Glutamatergic neuron (in vitro differentiated cells): ENCODE measurements at places on chromosomes 13 and 19.

DNA sequence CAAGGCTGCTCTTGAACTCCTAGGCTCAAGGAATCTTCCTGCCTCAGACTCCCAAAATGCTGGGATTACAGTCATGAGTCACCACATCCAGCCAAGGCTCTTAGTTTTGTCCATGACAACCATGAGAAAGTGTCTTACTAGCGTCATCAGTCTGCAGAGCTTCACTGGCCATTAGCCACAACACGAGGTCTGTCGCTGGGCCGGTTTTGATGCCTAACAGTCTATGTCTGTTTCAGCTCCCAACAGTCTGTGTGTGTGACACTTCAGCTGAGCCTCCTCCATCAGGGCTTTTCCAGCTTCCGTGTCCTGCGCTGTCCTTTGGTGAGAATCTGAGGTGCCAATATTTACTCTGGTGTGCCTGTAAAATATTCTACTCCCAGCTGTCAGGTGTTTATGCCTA, 47.6 kb downstream of the CEP89 start:
- no peak for DNase-seq

- no peak for DNase-seq
These were observed 50.8 kb upstream of the FLT1 start for GRCh38 chr13:28545583-28546333.

DNA sequence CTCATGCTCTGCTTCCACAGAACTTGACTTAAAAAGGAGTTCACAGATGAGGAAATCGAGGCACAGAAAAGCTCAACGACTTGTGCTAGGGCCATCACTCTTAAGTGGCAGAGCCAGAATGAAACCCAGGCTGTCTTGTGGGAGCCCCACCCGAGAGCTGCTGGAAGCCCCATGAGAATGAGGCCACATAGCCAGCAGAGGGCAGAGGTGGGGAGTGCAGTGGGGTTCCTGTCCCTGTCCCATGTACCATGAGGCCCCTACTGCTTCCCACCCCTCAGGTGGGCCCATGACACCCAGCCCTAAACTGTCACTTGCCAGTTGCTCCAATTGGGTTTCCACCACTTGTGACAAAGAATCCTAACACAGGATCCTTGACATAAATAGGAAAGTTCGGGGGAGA, 175.9 kb downstream of the IRS2 start:
- no peak for DNase-seq

- DNase-seq = no peak
These were observed 334 bp upstream of the ANGPTL6 start for GRCh38 chr19:10102787-10103236.

GRCh38 chr19:56176881-56177280, 1.1 kb downstream of the GALP start:
- DNase-seq = no peak

- DNase-seq = no peak
These were observed 34.9 kb downstream of the LRCH1 start for GRCh38 chr13:46587807-46588418.

GRCh38 chr13:78227709-78228108, 309.1 kb upstream of the EDNRB start:
- no peak for DNase-seq

DNA sequence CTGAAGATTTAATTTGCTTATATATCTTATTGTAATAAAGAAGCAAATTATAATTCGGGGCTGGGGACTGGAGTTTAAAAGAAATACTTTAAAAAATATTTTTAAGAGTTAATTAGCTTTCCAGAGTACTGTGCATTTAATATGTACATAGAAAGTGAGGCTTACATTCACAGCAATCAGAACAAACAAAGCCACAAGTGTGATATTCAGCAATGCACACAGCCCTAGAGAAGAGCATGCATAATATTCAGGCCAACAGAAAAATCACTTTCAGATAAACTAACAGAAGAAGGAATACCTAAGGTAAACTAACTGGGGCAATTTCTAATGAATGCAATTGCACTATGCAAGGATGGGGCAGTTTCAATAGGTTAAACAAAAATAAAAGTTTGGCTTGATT, 241.8 kb downstream of the GPC6 start:
- no peak for DNase-seq

DNA sequence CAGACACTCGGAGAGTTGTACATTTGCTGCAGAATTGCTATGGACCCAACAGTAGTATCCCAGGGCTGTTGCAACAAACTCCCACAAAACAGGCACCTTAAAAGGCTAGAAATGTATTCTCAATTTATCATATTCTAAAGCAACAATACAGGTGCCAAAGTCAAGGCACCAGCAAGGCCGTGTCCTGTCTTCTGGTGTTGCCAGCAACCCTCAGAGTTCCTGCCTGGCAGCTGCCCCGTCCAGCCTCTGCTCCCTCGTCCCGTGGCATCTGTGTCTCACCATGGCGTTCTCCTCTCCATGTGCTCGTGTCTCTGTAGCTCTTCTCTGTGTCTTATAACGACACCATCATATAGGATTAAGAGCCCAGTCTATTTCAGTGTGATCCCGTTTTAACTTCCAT, 67.7 kb upstream of the ARGLU1 start:
- DNase-seq = no peak

DNA sequence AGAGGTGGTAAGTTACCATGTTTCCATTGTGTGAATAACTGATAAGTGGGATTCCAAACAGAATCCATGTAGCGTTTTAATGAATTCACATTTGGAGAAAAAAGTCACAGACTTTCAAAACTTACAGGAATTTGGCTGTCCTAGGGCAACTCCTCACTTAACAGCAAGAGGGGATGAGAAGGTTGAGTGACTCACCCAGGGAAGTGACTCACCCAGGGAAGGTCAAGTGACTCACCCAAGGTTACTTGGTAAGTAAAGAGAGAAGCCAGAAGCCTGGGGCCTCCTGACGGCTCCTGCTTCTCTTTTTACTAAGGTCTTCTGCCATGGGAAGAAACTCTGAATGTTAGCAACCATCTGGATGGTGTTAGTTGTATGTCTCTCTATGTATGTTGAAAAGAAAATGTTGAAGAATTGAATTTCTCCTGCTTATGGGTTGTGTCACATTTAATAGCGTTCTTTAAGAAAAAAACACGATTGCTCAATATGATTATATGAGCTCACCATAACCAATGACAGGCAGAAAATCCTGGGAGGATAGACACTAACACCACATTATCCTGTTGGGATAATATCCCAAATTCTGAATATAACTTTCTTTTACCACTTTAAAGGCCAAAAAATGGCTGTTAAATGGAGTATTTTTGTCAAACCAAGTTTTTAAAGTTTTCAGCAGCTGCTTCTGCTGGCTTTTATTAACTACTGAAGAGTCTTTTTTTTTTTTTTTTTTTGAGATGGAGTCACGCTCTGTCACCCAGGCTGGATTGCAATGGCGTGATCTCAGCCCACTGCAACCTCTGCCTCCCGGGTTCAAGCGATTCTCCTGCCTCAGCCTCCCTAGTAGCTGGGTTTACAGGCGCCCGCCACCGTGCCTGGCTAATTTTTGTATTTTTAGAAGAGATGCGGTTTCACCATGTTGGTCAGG, 195.6 kb downstream of the GGACT start:
- DNase-seq = no peak

- no peak for DNase-seq
These were observed 38.9 kb downstream of the ALOX5AP start for GRCh38 chr13:30774214-30774730.

GRCh38 chr19:4980838-4981680, 12.1 kb downstream of the KDM4B start:
- DNase-seq = no peak

DNA sequence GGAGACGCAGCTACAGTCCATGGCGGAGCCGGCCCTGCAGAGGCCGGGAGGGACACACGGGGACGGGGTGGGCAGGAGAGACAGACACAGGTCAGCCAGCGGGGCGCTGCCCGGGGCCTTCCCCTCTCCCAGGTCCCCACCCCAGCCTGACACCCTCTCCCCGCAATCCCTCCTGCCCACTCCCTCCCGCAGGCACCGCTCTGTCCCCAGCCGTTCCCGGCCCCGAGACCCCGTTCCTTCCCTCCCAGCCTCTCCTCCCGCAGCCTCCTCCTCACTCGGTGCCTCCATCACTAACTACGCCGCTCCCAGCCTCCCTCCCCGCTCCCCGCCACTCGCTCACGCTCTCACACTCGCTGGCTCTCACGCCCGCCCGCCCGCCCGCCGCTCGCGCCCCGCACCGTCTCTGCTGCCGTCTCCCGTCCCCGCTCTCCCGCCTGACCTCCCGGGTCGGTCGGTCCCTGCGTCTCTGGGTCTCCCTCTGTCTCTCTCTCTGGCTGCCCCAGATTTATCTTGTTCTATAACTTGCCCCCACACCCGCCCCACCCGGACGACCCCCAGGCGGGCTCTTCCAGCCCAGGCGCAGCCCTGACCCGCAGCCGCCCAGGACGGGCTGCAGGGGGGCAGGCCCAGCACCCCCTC, 15.2 kb downstream of the ERFL start:
- peak; percentile 62 for DNase-seq

GRCh38 chr13:34816245-34816884, 125.7 kb upstream of the NBEA start:
- DNase-seq = no peak

GRCh38 chr19:32651729-32652140, 23.2 kb downstream of the ANKRD27 start:
- peak; percentile 52 for DNase-seq

DNA sequence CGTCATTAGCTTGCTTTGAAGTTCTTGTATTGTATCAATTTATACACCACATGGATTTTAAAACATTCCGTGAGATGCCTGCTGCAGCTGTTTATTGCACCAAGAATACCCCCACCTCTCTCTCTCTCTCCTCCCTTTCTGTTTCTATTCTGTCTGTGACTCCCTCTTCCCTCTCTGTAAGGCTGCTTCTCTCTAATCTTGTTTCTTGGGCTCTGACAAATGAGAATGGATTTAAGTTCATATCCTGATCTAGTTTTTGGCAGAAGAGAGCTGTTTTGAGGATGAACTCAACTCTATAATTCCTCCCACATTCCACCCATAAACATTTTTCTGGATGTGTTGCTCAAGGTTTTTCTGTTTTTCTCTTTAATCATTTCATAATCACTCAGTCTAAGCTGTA, 144.3 kb upstream of the FRY start:
- no peak for DNase-seq

GRCh38 chr13:112057736-112058518, 9.0 kb upstream of the SOX1 start:
- no peak for DNase-seq

GRCh38 chr13:73898276-73898675, 235.9 kb downstream of the KLF12 start:
- no peak for DNase-seq

DNA sequence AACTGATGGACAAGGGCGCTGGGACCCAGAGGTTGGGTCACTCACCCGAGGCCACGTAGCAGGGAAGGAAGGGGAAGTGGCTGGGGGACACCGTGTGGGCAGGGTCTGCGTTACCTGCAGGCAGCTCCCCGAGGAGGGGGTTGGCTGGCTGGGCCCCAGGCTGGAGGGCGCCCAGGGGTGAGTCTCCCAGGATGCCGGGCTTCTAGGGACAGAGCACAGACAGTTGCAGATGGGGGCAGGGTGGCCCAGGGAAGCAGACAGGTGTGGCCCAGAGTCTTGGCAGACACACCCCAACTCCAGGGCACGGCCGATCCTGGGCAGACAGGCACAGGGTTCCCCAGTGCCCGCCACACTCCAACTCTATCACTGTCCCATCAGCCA, 5.6 kb upstream of the FDX2 start:
- no peak for DNase-seq

DNA sequence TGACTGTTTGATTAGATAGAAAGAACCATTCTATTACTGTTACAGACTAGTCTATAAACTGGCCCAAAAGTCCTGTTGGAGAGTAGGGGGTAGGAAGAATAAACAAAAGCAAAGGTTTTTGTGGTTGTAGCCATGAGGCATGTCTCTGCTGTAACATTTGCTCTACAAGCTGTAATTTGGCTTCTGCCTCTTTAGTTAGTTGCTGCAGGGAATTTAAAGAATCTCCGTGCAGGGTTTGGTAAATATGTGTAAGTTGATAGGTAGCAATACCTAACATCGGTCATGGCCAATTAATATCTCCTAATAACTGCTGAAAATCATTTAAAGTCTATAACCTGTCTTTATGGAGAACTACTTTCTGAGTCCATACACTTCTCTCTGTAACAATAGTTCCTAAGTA, 13.0 kb downstream of the FPR3 start:
- no peak for DNase-seq

GRCh38 chr19:1893791-1894190, 8.5 kb upstream of the ABHD17A start:
- no peak for DNase-seq

GRCh38 chr19:10454267-10454666, 33.9 kb downstream of the PDE4A start:
- DNase-seq = peak; percentile 57

DNA sequence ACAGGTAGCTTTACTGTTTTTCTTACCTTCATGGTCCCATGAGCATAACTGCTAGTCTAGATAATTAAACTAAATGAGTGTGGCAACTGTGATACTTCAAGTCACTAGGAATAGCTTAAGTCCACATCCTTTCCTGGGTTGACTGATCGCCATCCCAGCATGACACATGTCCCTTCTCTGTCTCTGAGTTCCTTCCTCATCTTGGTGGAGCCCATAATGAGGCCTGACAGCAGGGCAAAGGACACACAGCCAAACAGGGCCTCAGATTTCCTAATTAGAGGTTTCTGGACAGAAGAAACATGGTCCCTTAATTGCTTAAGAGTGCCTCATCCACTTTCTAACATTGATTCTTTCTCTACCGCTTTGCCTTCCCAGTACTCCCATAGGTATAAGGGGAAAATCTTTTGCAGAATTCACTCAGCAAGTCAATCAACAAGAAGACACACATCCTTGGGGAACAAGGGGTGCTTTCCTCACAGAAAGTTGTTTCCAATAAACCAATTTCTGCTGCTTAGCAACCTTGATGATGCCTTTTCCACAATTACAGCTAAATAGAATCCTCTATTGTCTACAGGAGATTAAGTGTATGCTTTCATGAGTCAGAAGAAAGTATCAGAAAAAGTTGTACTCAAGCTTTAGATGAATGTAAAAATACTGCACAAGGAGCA, 208.3 kb upstream of the SERP2 start:
- no peak for DNase-seq

DNA sequence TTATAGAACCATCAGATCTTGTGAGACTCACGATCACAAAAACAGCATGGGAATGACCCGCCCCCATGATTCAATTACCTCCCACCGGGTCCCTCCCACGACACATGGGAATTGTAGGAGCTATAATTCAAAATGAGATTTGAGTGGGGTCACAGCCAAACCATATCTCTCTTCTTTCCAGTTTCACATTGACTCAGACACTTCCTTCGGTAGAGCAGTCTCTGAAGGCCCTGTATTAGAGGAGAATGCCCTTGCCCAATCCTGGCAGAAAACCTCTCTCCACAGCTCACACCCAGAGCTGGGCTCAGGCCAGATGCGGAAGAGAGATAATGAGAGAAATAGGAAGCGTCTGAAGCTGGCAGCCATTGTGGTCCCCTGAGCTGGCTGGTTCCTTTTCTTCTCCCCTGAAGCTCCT, 72.4 kb upstream of the CLDN10 start:
- no peak for DNase-seq

DNA sequence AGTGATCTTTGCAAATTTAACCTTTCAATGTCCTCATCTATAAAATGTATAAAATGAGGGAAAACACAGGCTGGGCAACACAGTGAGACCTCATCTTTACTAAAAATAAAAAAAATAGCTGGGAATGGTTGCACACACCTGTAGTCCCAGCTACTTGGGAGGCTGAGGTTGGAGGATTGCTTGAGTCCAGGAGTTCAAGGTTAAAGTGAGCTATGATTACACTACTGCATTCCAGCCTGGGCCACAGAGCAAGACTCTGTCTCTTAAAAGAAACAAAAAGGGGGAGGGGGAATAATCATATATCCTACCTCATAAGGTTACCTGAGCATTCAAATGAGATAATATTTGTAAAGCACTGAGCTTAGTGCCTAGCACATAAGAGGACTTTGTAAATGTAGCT, 5.8 kb downstream of the MTRF1 start:
- no peak for DNase-seq
